NCI-H226 (cell line): ENCODE measurements at places on chromosomes 12 and 14.

DNA sequence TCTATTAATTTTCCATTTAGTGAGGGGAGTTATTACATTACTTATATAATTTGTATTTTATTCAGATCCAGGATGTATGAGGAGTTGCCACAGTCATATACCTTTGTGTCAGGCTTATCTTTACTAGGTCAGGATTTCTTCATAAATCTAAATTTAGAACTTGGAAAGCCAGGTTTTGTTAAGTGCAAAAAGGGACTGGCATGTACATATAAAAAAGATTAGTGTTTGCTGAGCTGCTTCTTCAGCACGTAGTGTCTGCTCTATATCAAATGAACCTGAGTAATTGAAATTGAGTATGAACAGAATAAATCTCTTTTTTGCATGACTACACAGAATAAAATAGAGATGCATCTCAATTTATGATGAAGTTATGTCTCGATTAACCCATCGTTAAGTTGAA lies 157.4 kb downstream of the NUBPL start:
- DNase-seq: no peak

DNA sequence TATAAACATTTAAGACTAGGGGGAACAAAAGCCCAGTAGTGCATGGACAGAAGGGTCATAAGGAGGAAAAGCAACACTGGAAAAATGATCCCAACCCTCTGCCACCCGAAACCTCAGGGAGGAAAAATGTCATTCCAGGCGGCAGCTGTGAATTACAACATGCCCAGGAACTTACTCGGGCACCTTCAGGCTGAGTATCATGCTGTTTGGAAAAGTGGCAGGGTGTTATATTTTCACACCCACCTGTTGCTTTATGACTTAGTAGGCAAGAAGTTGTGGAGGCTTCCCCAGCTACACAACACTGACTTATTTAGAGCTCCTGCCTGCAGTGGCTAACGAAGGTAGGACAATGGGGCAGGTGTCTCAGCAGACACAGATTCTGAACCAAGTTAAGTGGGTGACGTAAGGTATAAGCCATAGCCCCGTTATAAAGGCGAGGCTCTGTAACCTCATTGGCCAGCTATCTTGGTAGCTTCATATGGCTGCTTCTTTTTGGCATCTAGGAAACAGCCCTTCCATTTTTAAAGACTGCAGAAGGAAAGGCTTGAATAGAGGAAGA lies 96.1 kb upstream of the IFNG-AS1 start:
- DNase-seq: no peak

DNA sequence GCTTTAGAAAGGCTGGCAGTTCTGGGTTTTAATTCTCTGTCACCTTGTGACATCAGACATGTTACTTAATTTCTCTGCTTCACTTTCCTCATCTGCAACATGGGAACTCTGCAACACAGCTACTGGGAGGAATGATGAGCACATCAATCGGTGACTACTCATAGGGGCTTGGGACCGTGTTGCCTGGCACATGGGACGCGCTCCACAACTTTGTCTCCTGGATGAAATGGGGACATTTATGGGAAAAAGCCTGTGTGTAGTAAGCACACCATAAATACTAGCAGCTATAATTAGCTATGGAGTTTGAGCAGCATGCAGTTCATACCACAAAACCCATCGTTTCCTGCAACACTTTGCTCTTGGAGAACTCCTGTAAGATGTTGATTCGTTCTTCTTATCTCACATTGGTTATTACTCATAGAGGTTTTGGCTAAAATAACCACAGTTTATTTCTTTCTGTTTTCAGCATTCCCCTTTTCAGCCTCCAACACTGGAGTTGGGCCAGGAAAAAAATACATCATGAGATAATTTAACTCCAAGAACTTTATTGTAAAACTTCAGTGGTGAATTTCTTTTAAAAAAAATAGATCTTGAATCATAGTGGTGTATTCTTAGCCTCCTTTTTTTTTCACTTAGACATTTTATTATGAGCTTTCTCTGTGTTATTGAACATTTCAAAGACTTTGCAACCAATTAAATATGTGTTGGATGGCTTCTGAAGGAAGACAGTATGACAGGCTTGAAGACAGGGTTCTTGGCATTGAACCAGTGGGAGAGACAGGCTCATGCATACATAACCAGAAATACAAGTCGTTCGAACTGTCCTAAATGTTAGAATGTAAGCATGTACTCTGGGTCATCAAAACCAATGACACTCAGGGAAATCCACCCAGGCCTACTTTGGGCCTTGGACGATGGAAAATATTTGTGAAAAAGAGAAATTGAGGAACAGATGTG lies 72.7 kb downstream of the RIN3 start:
- peak; percentile 84 for DNase-seq

DNA sequence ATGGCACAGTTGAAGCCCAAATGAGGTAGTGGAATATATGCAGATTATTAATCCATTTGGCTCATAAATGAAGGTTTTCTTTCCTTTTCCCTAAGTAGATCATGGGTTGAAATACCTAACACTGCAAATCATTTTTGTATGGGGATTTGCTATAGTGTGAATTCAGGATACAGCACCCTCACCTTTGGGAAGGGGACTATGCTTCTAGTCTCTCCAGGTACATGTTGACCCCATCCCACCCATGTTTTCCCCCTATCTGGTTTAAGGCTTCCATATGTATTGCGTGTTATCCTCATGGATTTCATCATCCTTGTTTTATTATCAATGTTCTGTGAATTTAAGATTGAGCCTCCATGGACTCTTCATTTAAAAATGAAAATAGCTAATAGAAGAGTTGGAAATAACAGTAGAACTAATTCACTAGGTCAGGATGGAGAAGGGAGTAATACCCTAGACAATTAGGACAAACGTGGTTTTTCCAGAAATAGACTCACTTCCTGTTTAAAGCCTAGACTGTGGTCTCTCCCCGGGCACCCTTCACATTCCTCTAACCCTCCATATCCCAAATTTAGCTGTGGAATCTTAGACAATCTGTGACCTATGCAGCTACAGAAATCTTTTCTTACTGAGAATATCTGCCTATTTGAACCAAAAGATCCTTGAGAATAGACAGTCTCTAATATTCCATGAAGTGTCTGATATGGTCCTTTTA lies 56.5 kb downstream of the DAD1 start:
- no peak for DNase-seq

DNA sequence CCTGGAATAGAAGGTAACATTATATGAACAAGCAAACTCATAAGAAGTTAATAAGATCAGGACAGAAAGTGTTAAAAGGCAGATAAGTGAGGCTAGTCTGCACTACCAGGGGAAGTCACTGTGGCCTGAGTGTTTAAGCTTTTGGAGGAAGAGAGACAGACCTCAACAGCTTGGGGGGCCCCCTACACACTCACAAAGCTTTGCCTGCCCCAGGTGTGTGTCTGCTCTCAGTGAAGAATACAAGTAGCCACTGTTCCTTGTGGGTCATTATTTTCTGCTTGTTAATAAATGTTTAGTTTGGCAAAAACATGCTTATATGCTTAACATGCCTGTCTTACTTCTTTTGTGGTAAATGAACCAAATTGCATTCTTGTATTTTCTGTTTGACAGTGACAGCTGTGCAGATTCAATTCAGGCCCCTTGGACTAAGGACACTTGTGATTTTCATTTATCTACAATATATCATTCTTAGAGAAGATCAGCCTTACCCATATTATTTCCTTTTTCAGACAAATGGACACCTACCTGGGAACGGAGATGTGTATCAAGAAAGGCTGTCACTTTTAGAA lies 50.7 kb upstream of the C12orf71 start:
- DNase-seq: no peak

- DNase-seq: no peak
These were observed 192.8 kb downstream of the ZFP36L1 start for GRCh38 chr14:68599896-68600610.

DNA sequence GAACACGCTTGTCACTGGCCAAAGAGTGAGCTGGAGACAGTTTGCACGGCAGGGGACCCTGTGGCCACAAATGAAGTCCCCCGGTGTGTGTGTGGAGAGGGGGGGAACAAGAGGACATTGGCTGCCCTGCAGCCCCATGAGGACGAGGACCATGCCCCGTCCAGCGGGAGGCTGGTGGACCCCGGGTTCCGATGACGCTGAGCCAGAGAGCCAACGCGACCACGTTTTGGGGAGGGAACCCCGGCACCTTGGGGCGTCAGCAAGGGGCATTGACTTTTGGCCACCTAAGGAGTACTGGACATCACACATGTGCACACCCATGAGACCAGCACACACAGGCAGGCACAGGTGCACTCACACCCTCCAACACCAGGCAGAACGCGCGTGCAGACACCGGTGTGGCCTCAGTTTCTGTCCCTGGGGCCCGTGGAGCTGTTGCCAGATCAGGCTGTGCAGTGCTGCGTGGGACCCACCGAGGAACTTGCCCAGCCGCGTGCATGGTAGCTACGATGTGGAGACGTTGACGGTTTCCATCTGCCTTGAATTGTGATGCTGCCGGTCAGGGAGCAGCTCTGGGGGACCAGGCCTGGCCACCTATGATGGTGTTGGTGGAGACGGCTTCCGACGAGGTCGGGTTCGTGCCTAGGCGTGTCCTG lies 26.5 kb downstream of the NOC4L start:
- no peak for DNase-seq

- DNase-seq: no peak
These were observed 48.6 kb downstream of the SLC25A47 start for GRCh38 chr14:100371773-100372172.

DNA sequence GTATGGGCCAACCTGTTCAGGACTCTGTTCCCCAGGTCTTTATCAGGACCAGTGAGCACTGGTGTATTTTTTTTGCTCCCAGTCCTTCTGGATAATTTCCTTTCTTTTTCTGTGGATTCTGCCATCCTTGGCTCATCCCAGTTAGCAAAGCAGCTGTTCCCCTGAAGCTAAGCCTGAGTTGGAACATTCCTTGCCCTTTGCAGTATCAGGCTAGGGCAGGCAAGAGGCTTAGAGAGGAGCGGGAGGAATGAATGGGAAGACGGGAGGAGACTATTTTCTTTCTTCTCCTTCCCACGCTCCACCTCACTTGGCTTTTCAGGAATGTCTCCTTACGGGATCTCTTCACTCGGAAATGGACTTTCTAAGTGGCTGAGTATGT lies 29.2 kb downstream of the ERG28 start:
- no peak for DNase-seq

DNA sequence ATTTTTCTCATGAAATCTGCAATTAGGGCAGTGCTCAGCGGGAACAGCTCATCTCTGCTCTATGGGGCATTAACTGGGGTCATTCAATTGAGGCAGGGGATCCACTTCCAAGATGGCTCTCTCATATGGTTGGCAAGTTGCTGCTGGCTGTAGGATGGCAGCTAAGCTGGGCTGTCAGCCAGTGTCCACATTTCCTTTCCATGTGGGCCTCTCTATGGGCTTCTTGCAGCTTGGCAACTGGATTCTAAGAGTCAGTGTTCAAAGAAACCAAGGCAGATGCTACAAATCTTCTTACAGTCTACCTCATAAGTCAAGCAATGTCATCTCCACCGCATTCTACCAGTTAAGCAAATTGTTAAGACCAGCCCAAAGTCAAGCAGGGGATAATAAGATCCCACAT lies 50.3 kb upstream of the TMCC3 start:
- no peak for DNase-seq

GRCh38 chr12:74722709-74723108 lies 185.1 kb downstream of the ATXN7L3B start:
- DNase-seq: peak; percentile 73

DNA sequence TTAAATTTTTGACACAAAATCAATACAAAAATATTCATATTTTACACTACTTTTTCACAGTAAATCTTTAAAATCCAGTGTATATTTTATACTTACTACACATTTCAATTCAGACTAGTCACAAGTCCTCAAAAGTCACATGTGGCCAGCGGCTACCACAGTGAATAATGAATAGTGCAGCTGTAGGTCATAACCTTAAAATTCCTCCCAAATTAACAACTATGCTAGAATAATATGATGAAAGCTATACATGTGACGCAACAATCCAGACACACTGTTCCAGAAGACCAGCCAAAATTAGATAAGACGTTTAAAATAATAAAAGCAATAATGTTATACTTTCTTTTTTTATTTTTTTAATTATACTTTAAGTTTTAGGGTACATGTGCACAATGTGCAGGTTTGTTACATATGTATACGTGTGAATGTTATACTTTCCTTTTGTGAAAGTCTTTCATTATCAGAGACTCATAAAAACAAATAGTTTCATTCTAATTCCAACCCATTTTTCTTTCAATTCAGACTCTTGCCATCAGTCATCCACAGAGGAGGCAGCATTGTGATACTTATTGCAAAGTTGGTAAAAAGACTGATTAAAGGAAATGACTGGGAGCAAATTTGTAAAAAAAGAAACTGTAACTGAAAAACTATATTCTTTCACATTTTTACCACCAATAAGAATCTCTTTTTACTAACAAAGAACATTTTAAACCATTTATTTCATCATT lies 67.0 kb downstream of the C2CD5 start:
- peak; percentile 45 for DNase-seq
